ENCODE measurements at places on chromosomes 4 and X.

- DNase-seq: no peak
These were observed 33.7 kb downstream of the TMEM150C start for GRCh38 chr4:82528074-82528473.

GRCh38 chr4:101948951-101949350, 158.4 kb downstream of the BANK1 start:
- DNase-seq: no peak

- no peak for DNase-seq
These were observed 980 bp upstream of the FHDC1 start for GRCh38 chr4:152935143-152935542.

- DNase-seq: peak; percentile 22
These were observed 707 bp upstream of the UNC5C start for GRCh38 chr4:95549246-95550114.

- no peak for DNase-seq
These were observed 413.2 kb downstream of the PPARGC1A start for GRCh38 chr4:23476515-23477090.

DNA sequence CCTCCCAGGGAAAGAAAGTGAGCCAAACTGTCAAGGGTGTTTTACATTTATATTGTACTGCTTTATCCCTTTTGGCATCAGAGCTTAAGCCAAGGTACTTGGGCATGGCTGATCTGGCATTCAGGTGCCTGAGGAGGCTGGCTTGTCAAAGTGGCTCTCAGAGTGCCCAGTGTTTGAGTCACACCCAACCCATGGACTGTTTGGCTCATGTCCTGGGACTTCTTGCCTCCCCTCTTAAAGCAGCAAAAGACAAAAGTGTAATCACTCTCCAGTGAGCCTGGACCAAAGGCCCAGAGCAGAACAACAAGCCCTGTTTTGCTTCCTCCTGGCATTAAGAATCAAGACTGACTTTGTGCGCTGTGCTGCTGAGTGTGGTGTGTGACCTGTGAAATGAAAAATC, 311.7 kb upstream of the TAPT1 start:
- DNase-seq: no peak

DNA sequence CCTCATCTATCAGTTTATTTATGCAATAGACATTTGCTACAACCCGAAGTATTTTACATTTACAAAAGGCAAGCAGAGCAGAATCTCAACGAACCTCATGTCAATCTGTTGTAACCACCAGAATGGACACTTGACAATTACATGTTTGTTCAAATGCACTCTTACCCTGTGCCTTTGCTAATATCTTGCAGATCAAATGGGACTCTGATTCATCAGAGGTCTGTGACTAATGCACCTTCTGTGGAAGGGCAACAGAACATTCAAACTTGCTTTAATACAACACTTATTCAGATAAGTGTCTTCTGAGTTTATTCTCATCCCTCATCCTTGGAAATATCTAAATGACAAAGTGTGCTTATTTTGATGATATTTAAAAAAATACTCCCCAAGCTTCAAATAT, 644.7 kb upstream of the PCDH10 start:
- DNase-seq: no peak

- peak; percentile 2 for DNase-seq
These were observed 447.5 kb upstream of the RASGEF1B start for GRCh38 chr4:81919223-81919622.

GRCh38 chr4:37279121-37279520, 34.6 kb downstream of the NWD2 start:
- DNase-seq: no peak

DNA sequence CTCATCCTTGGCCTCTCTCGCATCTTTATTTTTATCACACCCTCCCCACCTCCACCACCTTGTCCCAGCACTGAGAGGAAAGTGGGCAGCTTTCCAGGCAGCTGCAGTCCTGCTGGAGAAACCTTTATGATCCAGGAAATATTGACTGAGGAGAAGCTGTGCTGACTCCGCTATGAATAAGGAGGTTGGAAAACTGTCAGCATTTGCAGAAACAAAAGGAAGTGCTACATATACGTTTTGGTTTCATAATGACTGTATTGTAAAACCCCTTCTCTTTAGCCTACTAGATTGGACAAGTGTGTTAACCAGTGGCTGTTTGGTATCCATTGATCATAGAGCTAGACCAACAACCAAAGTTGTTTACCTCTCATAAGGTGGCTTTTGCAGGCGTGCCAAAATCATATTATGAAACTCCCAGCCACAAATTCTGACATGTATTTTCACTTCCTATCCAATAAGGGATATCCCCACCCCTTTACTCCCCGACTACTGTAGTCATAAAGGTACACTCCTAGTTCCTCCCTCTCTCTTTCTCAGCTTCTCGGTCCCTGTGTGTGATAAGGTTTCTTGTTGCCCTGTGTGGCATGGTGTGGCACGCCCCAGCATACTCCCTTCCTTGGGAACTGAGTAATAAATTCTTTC, 88.4 kb downstream of the GPR143 start:
- no peak for DNase-seq

- DNase-seq: no peak
These were observed 592.6 kb upstream of the SLIT2 start for GRCh38 chr4:19659101-19659500.

GRCh38 chr4:8608714-8609391, 16.3 kb downstream of the CPZ start:
- no peak for DNase-seq

GRCh38 chr4:187179086-187180058, 455.7 kb upstream of the FAT1 start:
- DNase-seq: no peak

GRCh38 chr4:26803211-26803861, 57.3 kb upstream of the STIM2 start:
- peak; percentile 8 for DNase-seq

- no peak for DNase-seq
These were observed 631.6 kb downstream of the SPRY1 start for GRCh38 chr4:124028182-124028581.

DNA sequence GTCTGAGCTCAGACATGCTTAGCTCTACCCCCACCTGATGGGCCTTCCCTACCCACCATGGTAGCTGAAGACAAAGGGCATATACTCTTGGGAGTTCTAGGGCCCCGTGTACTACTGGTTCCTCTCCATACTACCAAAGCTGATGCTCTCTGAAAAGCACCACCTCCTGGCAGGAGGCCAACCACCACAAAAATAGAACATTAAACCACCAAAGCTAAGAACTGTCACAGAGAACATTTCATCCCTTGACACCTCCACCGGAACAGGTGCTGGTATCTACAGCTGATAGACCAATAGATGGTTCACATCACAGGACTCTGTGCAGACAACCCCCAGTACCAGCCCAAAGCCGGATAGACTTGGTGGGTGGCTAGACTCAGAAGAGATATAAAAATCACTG, 13.4 kb downstream of the EDA2R start:
- no peak for DNase-seq

- no peak for DNase-seq
These were observed 1.3 kb upstream of the MRFAP1L1 start for GRCh38 chr4:6710996-6711395.

- DNase-seq: peak; percentile 52
These were observed 41.8 kb downstream of the RBBP7 start for GRCh38 chrX:16828124-16828908.

DNA sequence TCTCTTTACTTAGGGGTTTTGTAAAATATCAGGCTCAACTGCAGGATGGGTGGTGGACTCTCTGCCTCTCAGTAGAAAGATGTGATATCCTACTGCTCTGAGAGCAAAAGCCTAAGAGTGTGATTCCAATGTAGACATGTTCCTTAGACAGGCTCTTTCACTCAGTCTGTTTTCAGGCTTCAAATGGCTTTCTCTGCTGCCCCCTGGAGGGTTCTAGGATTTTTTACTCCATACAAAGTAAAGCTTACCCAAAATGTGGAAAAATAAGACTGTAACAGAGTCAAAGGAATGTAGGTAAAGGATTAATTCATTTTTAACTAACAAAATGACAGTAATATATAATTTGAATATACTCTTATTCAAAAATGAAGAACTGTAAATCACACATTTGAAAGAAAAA, 32.1 kb downstream of the ZGRF1 start:
- peak; percentile 59 for DNase-seq

GRCh38 chr4:172865103-172865502, 303.5 kb upstream of the GALNT7 start:
- DNase-seq: no peak

DNA sequence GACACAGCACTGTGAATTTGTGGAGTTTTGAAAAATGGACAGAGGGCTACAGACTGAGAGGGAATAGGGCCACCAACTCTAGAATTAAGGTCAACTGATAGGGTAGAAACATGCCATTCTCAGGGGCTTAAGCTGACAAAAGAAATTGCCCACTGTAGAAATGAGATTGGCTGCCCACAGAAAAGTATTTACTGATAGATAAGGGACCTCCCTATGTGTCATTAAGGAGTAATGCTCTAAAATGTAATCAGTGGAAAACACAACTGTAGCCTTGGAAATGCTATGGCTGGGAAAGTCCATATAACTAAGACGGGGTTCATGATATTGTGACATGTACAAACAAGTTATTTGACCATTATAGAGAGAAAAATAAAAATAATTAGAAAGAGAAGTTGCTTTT, 4.6 kb downstream of the RTL9 start:
- no peak for DNase-seq

GRCh38 chr4:478373-478772, 20.6 kb downstream of the ZNF721 start:
- DNase-seq: no peak

GRCh38 chrX:145410622-145411021, 163.3 kb downstream of the SPANXN1 start:
- DNase-seq: no peak
